ENCODE measurements at places on chromosomes 6 and 20. TPM values are rescaled to one million over a fixed set of nuclear protein-coding genes. Genes with fewer than 3 reads are reported as not detected.

DNA sequence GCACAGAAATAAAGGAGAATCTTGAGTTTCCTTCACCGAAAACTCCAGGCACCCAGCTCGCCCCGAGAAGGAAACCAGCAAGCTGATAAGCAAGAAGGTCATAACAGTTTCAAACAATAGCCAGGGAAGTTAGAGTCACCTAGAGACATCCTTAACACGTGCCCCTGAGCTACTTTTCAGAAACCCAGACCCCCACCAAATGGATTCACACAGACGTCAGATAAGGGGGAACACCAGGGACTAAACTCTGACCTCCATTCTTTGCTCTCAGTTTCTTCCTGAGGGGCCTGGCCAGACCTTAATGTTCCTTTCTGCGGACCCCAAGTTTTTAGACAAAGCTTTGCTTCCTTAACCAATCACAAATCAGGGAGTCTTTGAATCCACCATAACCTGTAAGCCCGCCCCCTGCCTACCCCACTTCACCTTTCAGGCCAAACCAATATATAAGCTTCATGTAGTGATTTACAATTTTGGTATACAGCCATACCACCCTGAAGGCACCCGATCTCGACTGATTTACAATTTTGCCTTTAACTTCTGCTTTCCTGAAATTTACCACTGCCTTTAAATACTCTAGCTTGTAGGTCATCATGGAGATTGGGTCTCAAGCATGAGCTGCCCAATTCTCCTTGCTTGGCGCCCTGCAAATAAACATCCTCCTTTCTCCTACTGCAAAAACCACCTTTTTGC, 11.7 kb downstream of the SOD2 start:
- DNase-seq: no peak
- H3K4me1 ChIP-seq: no peaks in the 10 kb centered on the region
- no peaks in the 10 kb centered on the region for H3K27me3 ChIP-seq
- H3K4me3 ChIP-seq: no peak overlapping the region
- peaks cover 19% of the 10 kb centered on the region for H3K36me3 ChIP-seq
- no peak overlapping the region for H3K27ac ChIP-seq

The UQCC2 gene
- total RNA-seq: 80.6 TPM

DNA sequence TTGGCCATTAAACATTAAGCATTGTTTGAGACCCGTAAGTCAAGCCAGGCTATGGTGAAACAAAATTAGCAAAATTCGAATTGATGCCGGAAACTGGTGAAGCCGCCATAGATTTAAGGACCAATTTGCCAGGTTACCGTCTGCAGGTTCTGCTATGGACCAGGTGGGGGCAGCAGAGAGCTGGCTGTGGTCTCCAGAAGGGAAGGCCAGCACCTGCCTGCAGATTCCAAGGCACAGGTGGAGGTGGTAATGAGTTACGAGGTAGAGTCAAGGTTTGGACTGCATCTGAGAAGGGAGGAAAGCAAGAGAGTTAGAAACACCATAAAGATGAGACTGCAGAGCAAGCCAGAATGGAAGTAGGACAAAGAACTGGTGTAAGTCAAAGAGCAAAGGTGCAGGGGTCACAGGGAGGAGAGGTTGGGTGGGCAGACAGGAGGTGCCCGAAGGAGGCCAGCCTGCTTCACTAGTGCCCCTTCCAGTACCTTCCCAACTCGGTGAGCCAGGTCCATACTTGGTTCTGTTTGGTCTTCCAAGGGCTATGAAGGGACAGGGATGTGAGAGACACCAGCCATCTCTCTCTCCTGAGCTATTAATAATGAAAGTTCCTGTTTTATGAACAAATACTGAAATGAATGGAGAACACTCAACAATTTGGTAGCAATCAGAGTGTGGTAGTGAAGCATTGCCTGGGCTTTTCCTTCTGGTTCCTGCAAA, 131.6 kb upstream of the ESR1 start:
- no peaks in the 10 kb centered on the region for H3K36me3 ChIP-seq
- peaks cover 5% of the 10 kb centered on the region for H3K4me1 ChIP-seq
- no peaks in the 10 kb centered on the region for H3K27me3 ChIP-seq
- DNase-seq: peak; percentile 11
- no peak overlapping the region for H3K27ac ChIP-seq

The SRMS gene
- not detected for total RNA-seq

The HLA-DQA1 gene
- 712 TPM for total RNA-seq

The OXT gene
- not detected for total RNA-seq

- no peak overlapping the region for H3K4me3 ChIP-seq
- H3K27ac ChIP-seq: no peak overlapping the region
- DNase-seq: no peak
- H3K27me3 ChIP-seq: no peaks in the 10 kb centered on the region
- H3K36me3 ChIP-seq: no peaks in the 10 kb centered on the region
Observed at GRCh38 chr6:170443151-170443662, 109.9 kb downstream of the PSMB1 start.

The CRISP3 gene
- total RNA-seq: not detected

DNA sequence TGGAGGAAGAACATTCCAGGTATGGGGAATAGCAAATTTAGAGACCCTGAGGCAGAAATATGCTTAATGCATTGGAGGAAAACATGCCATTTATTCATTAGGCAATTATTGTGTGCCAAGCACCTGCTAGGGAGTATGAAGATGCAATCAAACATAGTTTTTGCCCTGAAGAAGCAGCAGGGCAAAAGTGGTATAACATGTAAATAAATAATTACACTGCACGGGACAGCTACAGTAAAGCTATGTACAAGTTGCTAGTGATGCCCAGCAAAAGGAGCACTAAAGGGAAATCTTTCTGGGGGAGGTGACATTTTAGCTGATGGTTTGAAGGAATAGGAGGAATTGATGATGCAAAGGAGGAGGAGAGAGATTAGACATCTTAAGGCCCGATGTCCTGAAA, 624 bp upstream of the TJAP1 start:
- no peak overlapping the region for H3K27ac ChIP-seq
- no peaks in the 10 kb centered on the region for H3K27me3 ChIP-seq
- H3K4me3 ChIP-seq: peak overlapping the region; percentile 91
- no peaks in the 10 kb centered on the region for H3K36me3 ChIP-seq
- peaks cover 4% of the 10 kb centered on the region for H3K4me1 ChIP-seq

The BPI gene
- total RNA-seq: not detected

The EPPIN gene
- not detected for total RNA-seq

The SIRPB2 gene
- total RNA-seq: not detected

DNA sequence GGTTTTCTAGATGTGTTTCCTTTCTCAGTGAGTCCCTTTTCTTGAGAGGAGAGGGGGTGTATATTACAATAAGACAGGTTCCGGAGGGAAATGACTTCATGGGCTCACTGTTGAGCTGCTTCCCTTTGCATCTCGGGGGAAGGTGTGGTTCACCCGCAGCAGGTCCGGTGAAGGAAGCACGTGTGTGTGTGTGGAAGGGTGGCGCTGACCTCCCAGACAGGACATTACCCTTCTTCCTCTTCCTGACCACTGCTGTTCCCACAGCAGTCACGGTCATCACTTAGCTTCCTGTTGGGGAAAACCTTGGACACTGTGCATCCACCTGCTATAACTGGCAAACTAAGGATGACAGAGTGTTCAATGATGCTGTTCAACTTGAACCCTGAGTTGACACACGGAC, 83.6 kb downstream of the PLEKHG1 start:
- H3K4me1 ChIP-seq: no peaks in the 10 kb centered on the region
- H3K27me3 ChIP-seq: no peaks in the 10 kb centered on the region
- H3K27ac ChIP-seq: no peak overlapping the region
- no peaks in the 10 kb centered on the region for H3K36me3 ChIP-seq
- DNase-seq: no peak

- H3K27ac ChIP-seq: no peak overlapping the region
- H3K4me1 ChIP-seq: no peaks in the 10 kb centered on the region
- no peaks in the 10 kb centered on the region for H3K27me3 ChIP-seq
- no peak overlapping the region for H3K4me3 ChIP-seq
- H3K36me3 ChIP-seq: no peaks in the 10 kb centered on the region
Observed at GRCh38 chr6:68976260-68976659, 341.2 kb downstream of the ADGRB3 start.

DNA sequence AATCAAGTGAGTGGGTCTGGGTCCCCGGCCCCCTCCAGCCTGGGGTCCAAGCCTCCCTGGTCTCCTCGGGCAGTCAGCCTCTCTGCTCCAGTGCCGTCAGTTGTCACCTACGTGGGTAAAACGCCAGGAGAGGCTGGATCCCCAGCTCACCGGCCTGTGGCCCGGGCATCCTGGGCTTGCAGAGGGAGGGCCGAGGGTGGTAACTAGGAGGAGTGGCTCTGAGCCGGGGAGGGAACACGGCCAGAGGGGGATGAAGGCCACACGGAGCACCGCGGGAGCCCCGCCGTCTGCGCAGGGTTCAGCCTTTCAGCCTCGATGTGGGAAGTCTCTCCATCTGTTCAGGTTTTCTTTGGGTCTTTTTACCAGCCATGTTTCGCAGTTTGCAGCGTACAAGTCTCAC, 29.5 kb upstream of the BHLHE23 start:
- DNase-seq: no peak
- H3K4me1 ChIP-seq: 0 out of 2 replicates have a peak, but pooled peaks cover 3% of the 10 kb centered on the region
- no peaks in the 10 kb centered on the region for H3K27me3 ChIP-seq
- H3K4me3 ChIP-seq: no peak overlapping the region
- H3K27ac ChIP-seq: no peak overlapping the region

DNA sequence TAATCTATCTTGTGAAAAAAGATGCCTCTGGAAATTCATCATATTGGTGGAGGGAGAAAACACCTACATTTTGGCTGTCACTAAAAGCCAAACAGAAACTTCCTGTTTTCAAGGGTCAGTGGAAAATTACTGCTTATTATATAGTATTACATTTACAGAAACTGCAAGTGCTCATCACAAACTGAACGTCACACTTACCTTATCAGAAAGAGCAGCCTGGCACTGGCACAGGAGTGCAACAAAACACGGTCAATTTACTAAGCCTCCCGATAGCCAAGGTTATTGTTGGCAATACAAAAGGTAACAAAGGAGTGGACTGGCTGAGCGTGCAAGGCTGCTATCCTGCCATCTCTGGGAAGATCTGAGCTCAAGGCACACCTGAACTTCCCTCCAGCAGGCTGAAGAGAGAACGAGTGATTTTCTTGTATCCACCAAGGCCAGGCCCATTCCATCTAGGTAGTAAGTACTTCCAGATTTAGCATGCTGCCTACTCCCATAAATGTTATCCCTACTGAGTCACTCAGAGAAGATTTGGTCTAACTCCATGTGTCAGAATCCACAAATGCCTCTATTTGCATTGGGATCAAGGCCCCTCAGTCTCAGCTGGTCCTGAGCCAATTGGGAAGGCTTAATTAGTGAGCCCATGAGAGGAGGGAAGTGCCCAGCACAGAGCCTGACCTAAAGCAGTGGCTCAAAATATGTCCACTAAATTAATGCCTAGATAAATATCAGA, 399.8 kb downstream of the BTBD9 start:
- no peak overlapping the region for H3K27ac ChIP-seq
- H3K4me1 ChIP-seq: peaks cover 21% of the 10 kb centered on the region
- H3K27me3 ChIP-seq: no peaks in the 10 kb centered on the region
- no peak for DNase-seq
- H3K36me3 ChIP-seq: no peaks in the 10 kb centered on the region

DNA sequence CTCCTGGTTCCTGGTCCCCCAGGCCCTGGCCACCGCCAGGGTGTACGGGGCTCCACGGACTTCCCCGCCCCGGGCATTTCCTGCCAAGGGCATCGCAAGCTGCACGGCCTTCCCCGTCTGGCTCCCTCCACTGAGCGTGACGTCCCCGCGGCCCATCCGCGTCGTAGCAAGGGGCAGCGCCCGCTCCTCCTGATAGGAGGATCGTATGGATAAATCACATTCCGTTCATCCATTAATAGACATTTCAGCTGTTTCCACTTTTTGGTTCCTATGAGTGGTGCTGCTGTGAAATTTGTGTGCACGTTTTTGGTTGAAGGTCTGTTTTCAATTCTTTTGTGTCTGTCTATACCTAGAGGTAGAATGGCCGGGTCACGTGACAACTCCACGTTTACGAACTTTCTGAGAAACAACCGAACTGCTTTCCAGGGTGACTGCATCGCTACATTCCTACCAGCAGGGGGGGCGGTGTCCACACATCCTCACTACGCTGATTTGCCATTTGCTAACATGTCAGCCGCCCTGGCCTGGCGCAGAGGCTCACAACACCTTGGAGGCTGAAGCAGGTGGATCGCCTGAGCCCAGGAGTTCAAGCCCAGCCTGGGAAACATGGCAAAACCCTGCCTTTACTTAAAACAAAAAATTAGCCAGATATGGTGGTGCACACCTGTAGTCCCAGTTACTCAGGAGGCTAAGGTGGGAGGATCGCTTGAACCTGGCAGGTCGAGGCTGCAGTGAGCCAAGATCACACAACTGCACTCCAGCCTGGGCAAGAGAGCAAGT, 37.7 kb downstream of the KCNQ2 start:
- no peaks in the 10 kb centered on the region for H3K36me3 ChIP-seq
- DNase-seq: peak; percentile 41
- no peak overlapping the region for H3K27ac ChIP-seq

The AKAP12 gene
- 0.72 TPM for total RNA-seq

- H3K27ac ChIP-seq: no peak overlapping the region
- no peaks in the 10 kb centered on the region for H3K4me1 ChIP-seq
- peak; percentile 25 for DNase-seq
Observed at GRCh38 chr20:6583134-6583738, 184.2 kb upstream of the BMP2 start.

- H3K4me3 ChIP-seq: no peak overlapping the region
- no peaks in the 10 kb centered on the region for H3K36me3 ChIP-seq
- no peaks in the 10 kb centered on the region for H3K27me3 ChIP-seq
- H3K4me1 ChIP-seq: peaks cover 12% of the 10 kb centered on the region
Observed at GRCh38 chr6:111530667-111531066, 47.6 kb upstream of the REV3L start.

GRCh38 chr20:58310291-58310782, 822 bp downstream of the RAB22A start:
- no peak for DNase-seq
- H3K4me3 ChIP-seq: peak overlapping the region; percentile 81
- H3K27me3 ChIP-seq: no peaks in the 10 kb centered on the region
- H3K36me3 ChIP-seq: peaks cover 6% of the 10 kb centered on the region
- peaks cover 16% of the 10 kb centered on the region for H3K4me1 ChIP-seq
- H3K27ac ChIP-seq: peak overlapping the region; percentile 65

GRCh38 chr6:160022793-160023192, 53.9 kb downstream of the IGF2R start:
- H3K4me1 ChIP-seq: no peaks in the 10 kb centered on the region
- no peaks in the 10 kb centered on the region for H3K27me3 ChIP-seq
- H3K4me3 ChIP-seq: no peak overlapping the region
- no peak for DNase-seq

GRCh38 chr20:56730003-56730402, 100.9 kb downstream of the TFAP2C start:
- no peaks in the 10 kb centered on the region for H3K27me3 ChIP-seq
- no peaks in the 10 kb centered on the region for H3K36me3 ChIP-seq
- no peak overlapping the region for H3K27ac ChIP-seq
- no peaks in the 10 kb centered on the region for H3K4me1 ChIP-seq
- no peak overlapping the region for H3K4me3 ChIP-seq
- no peak for DNase-seq

DNA sequence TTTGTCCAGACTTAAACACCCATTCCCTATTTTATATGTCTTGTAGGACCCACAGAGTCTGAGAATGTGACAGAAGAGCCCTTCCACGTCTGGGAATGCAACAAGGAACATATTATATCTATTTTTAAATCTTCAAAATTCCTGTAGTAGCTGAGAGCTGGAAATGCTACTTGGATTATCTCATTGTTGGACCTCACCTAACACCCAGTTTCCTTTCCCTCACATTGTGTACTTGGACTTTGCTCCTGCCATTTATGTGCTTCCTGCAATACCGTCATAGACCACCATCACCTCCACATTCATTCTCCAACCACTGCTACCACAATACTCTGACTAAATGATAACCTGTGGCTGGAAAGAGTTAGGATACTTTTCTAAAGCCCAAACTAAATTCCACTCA, 335.4 kb downstream of the COL12A1 start:
- H3K27me3 ChIP-seq: no peaks in the 10 kb centered on the region
- no peak overlapping the region for H3K27ac ChIP-seq
- DNase-seq: no peak
- H3K36me3 ChIP-seq: no peaks in the 10 kb centered on the region

The NKAIN2 gene
- not detected for total RNA-seq

The HMGA1 gene
- total RNA-seq: 867 TPM

The SNX9 gene
- 0.64 TPM for total RNA-seq

The SLC17A1 gene
- not detected for total RNA-seq

Measured in GM12878 (cell line).